ENCODE measurements at places on chromosomes 4 and X. TPM values are rescaled to one million over a fixed set of nuclear protein-coding genes. Genes with fewer than 3 reads are reported as not detected.

Gene ADH1B
- 0.08 TPM for total RNA-seq

Gene FMR1NB
- not detected for total RNA-seq

Gene ASMT
- not detected for total RNA-seq

Gene SYNPO2
- 0.42 TPM for total RNA-seq

Gene ACE2
- not detected for total RNA-seq

Gene PGAM4
- not detected for total RNA-seq

Gene SCML2
- total RNA-seq: 1.2 TPM

Gene FGF2
- 29.4 TPM for total RNA-seq

Gene MAGEB10
- total RNA-seq: not detected

Gene APBB2
- total RNA-seq: 52.7 TPM

Gene STBD1
- total RNA-seq: 7.4 TPM

Gene DCK
- total RNA-seq: 16.1 TPM

Gene PCDH18
- 1.2 TPM for total RNA-seq

Gene TGIF2LX
- not detected for total RNA-seq

Gene PFKFB1
- total RNA-seq: 0.14 TPM

Gene PROM1
- total RNA-seq: 69.0 TPM

Gene SPANXN1
- not detected for total RNA-seq

Gene SMR3B
- not detected for total RNA-seq

Gene SPIN2A
- total RNA-seq: not detected

Gene GAGE1
- not detected for total RNA-seq

Gene FATE1
- not detected for total RNA-seq

Gene PNMA6A
- total RNA-seq: 7.9 TPM

Gene VEGFC
- total RNA-seq: 5.0 TPM

Gene SCD5
- 22.1 TPM for total RNA-seq

Gene VSIG4
- 0.54 TPM for total RNA-seq

Gene TENM3
- total RNA-seq: 11.2 TPM

Gene XAGE3
- total RNA-seq: not detected

Gene SSX4B
- not detected for total RNA-seq

Gene GYPE
- total RNA-seq: 0.34 TPM

Gene AKAP14
- total RNA-seq: not detected

Gene BGN
- total RNA-seq: 10.3 TPM

Gene LONRF3
- 7.2 TPM for total RNA-seq

Gene SATL1
- 0.07 TPM for total RNA-seq

Gene DLG3
- total RNA-seq: 35.5 TPM

Gene TREX2
- not detected for total RNA-seq

Gene SPANXN2
- total RNA-seq: not detected

All from kidney epithelial cell (primary cell).